ENCODE measurements at places on chromosomes 4 and X. TPM values are rescaled to one million over a fixed set of nuclear protein-coding genes. Genes with fewer than 3 reads are reported as not detected.

The DIPK2B gene
- total RNA-seq = not detected

- peak; percentile 52 for DNase-seq
Measured at GRCh38 chr4:1628892-1629698, 55.0 kb downstream of the FAM53A start.

- DNase-seq = peak; percentile 75
Measured at GRCh38 chrX:45849261-45849862, 648.7 kb upstream of the DIPK2B start.

GRCh38 chr4:48815483-48815882 lies 15.4 kb upstream of the OCIAD1 start:
- DNase-seq = no peak

DNA sequence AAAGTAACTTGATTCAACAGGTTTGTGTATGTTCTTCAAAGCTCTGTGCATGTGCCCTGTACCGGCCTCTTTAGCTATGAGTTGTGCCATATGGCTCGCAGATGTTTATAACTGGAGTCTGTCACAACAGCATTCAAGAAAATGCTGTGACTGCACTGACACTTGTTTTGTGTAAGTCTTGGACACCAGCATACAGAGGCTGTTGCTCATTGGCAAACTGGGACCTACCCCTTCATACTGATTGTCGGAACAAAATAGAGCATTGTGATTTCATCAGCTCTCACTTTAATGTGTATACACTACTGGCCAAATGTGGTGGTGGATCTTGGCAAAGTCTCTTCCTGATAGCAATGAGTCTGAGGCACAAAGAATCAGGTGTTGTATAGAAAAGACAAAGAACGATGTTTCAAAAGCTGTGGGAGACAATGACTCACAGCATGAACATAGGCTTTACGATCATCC lies 133.9 kb downstream of the EGF start:
- peak; percentile 47 for DNase-seq

GRCh38 chr4:1269209-1269608 lies 20.3 kb upstream of the CTBP1 start:
- DNase-seq = no peak
